ENCODE measurements at places on chromosomes 5 and 9.

DNA sequence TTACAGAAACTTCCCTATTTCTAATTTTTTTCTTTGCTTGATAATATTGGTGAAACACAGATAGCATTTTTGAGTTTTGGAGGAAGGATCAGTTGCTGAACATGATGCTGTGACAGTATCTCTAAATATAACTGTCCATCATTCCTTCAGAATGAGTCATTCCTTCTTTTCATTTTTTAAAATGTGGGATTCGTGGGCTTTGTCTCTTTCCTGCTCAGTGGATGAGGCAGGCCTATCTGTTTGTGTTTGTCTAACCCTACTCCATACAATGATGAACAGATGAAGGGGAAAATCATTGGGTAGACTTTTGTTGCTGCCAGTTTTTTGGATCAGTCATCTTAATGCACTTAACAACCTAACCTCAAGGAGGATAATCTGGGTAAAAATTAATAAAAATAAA is 15.7 kb upstream of the OR13C8 start:
- no peak for DNase-seq

DNA sequence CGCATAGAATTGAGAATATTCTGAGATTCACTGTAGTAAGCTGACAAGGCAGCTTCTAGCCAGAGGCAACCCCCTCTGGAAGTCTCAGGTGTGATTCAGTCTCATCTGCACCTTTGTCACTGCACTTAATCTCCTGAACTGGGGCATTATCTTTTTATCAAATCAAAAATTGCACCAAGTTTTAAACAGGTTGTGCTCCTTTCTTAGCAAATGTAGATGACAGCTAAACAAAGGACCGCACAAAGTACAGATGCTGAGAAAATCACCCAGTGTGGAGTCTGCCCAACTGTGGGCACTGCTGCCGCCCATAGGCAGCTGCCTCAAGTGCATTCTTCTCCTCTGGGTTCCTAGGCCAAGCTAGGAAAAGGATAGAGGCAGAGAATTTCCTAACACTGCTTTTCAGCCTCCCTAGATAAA is 51.1 kb downstream of the STARD4 start:
- DNase-seq, result no peak

- DNase-seq, result no peak
Observed at GRCh38 chr5:169408731-169409130, 107.8 kb upstream of the SLIT3 start.

- no peak for DNase-seq
Observed at GRCh38 chr5:53549792-53550191, 10.6 kb upstream of the NDUFS4 start.

DNA sequence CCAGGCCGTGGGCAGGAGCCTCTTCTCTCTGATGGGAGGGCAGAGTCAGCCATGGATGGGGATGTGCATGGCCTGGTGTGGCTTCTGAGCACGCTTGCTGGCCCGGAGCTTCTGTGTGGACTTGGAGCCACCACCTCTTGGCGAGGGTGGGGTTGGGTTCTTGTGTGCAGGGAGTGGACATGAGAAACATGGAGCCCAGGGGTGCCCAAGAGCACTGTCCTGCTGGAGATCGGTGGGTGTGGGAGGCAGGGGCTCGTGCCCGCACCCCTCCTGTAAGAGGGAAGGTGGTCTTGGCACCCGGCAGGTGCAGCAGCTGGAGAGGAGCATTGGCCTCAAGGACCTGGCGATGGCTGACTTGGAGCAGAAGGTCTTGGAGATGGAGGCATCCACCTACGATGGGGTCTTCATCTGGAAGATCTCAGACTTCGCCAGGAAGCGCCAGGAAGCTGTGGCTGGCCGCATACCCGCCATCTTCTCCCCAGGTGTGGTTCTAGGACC is 23.8 kb downstream of the FBXW5 start:
- DNase-seq, result no peak

DNA sequence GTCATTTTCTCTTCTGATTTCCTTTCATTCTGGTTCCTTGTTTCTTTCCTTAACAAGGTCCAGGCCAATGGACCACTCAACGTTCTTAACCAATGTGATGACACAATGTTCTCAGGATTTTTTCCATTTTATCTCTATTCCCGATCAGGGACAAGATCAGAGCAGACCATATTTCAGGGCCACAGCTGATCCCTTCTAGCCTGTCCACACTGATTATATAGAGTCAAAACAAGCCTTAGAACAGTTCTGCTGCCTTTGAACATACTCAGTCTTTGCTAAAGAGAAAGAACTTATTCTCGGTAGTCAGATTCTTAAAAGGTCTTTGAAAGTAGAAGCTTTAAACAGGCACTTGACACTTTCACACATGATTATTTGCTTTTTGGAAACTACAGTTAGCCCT is 188.4 kb downstream of the ADAMTSL1 start:
- no peak for DNase-seq

DNA sequence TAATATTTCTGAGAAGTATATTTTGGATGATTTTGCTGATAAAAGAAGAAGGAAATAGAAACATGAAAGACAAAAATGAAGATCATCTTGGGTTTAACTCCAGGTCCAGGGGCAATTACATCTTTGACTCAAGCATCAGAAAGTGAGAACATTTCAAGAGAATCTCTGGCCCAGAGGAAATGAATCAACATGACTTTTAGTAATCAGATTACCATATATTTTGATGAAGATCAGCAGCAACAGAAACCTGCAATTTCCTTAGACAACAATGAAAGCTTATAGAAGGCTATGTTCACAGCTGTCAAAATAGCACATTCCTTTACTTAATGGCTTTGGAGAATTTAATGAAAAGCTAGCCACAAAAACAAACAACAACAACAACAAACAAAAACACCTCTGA is 638.1 kb downstream of the EFNA5 start:
- no peak for DNase-seq

GRCh38 chr9:135100241-135100681 is 12.8 kb downstream of the OLFM1 start:
- DNase-seq, result no peak

GRCh38 chr5:88765798-88766197 is 117.2 kb downstream of the MEF2C start:
- DNase-seq, result no peak

GRCh38 chr9:32525709-32526030 is 326 bp downstream of the RIGI start:
- no peak for DNase-seq

- no peak for DNase-seq
Observed at GRCh38 chr5:9056046-9056445, 489.8 kb downstream of the SEMA5A start.

All from stimulated activated CD8-positive, alpha-beta memory T cell treated with anti-CD3 and anti-CD28 coated beads, Interleukin-2, amount 100 ng/mL, for 48 hours (primary cell).